ENCODE measurements at places on chromosomes 2 and 18.

GRCh38 chr2:236876642-236877041 lies 209.0 kb upstream of the COPS8 start:
- no peak for DNase-seq

- DNase-seq, result no peak
Observed at GRCh38 chr18:68962623-68963022, 164.7 kb downstream of the CCDC102B start.

GRCh38 chr18:74013955-74014354 lies 133.7 kb downstream of the FBXO15 start:
- no peak for DNase-seq

DNA sequence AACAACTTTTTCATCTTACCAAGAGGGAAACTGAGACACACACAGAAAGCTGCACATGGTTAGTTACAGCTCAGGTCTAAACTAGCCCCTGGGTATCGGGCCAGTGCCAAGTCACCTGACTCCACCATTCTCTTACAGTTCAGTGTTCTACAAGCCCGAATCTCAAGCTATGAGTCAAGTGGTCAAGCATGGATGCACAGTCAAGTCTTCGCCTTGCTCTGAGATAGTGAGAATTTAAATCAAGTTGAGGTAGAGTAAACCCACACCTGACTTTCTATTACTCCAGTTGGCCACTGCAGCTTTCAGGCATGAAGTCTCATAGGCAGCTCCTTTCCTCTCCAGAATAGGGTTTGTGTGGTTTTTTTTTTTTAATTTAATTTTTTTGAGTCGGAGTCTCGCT lies 34.5 kb upstream of the ARL5A start:
- no peak for DNase-seq

GRCh38 chr2:118225666-118226065 lies 137.4 kb downstream of the INSIG2 start:
- peak; percentile 68 for DNase-seq

DNA sequence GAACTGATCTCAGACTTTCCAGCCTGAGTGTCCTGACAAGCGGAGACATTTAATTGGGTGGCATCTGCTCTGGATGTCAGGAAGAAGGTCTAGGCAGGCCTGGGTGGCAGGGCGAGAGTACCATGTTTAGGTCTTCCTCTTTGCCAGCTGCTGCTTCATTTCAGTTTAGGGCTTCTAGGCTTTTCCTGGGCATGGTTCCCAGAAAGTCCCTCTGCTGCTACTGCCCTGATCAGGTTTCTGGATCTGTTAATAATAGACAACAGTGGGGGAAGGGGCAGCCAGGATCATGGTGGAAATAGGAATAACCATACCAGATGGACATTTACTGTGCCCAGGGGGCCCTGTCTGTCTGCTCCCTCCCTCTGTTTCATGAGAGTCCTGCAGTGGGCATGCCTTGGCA lies 2.3 kb upstream of the PLCD4 start:
- DNase-seq, result peak; percentile 99

- no peak for DNase-seq
Observed at GRCh38 chr18:50177294-50177992, 17.5 kb downstream of the MYO5B start.

- no peak for DNase-seq
Observed at GRCh38 chr2:11365096-11365879, 20.9 kb upstream of the ROCK2 start.

GRCh38 chr18:13558790-13559189 lies 167.6 kb downstream of the FAM210A start:
- no peak for DNase-seq

GRCh38 chr2:41414486-41415230 lies 633.2 kb upstream of the PKDCC start:
- DNase-seq, result peak; percentile 6

GRCh38 chr2:216149741-216150140 lies 40.6 kb downstream of the XRCC5 start:
- DNase-seq, result no peak

- DNase-seq, result no peak
Observed at GRCh38 chr2:156908825-156909224, 348.7 kb upstream of the GALNT5 start.

GRCh38 chr2:41878716-41879234 lies 169.0 kb upstream of the PKDCC start:
- no peak for DNase-seq

DNA sequence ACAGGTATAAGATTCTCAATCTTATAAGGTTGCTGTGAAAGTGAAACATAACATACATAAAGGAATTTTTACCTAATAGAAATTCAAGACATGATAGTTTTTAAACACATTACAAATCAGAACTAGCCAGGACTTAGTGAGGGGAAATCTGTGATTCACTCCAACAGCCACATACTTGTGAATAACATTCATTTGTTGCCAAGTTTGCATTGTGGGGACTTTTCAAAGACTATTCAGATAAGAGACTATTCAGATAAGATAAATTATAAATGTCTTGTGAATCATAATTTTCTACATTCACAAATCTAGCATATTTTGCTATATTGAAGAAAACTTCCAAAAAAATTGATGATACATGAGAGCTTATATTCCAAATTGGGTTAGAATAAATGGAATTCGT lies 345.3 kb upstream of the CDH20 start:
- DNase-seq, result no peak

DNA sequence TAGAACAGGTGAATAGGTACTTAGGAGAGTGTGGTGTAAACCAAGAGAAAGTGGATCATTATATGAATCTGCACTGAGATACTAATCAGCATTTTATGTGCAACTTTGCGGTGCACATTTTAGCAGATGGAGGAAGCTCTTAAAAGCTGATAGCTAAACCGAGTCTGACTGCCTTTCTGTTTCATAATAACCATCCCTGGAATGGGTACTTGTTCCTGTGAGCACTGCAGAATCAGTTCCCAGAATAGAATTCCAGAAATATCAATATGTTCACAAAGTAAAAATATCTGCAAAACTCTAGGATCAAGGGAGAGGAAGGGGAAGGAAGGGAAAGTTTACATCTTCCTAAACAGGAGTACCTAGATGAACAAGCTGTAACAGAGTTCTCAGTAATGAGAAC lies 432.2 kb upstream of the HNRNPA3 start:
- DNase-seq, result no peak

GRCh38 chr2:20139407-20140172 lies 85.3 kb downstream of the SDC1 start:
- no peak for DNase-seq

GRCh38 chr2:239673641-239674040 lies 272.8 kb upstream of the HDAC4 start:
- DNase-seq, result no peak

DNA sequence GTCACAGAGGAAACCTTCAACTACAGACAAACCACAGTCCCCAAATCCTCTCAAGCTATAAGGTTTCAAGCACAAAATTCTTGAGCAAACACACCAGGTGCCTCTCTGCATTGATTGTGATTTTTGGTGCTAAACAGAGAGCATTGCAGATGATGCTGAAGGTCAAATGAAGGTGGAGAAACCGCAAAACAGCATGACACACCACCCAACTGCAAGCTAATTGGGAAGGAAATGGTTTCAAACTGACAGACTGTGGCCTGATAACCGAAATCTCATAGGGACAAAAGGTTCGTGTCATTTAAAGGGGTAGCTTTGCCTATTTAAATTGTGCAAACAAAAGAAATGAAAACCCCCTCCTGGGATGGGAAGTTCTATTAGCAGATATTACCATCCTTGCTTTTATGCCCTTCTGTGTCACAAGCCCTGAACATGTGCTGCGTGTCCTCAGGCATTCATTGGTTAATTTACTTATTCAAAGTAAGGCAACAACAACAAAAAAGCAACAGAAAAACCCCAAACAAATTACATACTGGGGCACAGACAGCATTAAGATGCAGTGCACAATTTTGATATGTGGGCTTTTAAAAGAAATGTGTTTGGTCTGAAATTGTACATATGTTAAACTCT lies 154.9 kb downstream of the AQP4 start:
- DNase-seq, result no peak

- no peak for DNase-seq
Observed at GRCh38 chr18:6561420-6561861, 146.7 kb upstream of the L3MBTL4 start.

GRCh38 chr2:77479395-77479794 lies 42.8 kb downstream of the LRRTM4 start:
- no peak for DNase-seq

DNA sequence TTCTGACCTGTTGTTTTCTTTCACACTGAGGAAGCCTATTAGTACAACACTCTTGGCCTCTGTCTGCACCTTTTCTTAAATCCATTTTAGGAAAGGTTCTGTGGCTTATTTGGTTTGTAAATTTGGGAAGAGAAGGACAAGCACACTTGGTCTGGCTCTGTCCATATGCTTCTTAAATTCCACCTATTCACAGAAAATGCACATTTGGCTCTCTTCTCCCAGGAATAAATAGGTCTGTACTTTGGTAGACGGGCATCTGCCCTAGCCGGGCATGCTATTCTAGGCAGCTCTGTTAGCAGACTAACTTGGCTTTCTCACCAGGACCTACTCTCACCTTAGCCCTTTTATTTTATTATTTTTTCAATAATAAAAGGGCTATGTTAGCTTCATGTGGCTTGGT lies 1211.8 kb upstream of the SLC39A10 start:
- DNase-seq, result no peak

GRCh38 chr18:58402951-58403702 lies 225.8 kb downstream of the ALPK2 start:
- DNase-seq, result no peak

DNA sequence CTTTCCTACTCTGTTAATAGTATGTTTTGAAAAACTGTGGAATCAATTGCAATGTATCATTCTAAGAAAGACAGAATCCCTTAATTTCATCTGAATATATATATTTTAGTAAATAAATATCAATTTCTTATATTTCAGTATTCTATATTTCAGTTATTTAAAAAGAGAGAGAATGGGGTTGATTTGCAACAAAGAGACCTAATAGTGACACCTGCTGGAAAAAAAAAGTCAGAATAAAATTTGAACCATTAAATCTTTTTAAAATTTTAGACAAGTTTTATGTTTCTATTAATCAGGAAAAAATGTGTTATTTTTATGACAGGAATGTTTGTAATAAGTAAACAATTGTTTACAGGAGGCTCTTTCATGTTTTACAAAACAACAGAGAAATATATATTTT lies 20.7 kb upstream of the CCNT2 start:
- DNase-seq, result no peak

DNA sequence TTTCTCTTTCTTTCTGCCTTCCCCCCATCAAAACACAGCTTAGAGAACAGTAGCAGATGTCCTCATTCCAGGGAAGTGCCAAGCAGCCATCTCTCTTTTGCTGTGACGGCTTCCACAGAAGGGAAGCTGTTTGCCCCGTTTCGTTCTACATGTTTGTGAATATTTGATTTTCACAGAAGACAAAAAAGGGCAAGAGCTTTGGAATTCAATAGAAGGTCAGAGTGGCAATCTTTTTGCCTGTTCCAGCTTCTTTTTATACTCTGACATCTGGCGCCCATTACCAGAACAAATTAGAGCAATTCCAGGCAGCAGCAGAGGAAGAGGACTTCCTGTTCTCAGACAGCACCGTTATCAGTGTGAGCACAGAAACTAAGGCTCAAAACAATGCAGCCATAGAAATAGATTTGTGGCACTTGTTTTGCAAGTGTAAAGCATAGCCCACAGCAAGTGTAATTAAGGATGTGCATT lies 79.0 kb upstream of the CDH19 start:
- DNase-seq, result peak; percentile 62

- DNase-seq, result no peak
Observed at GRCh38 chr2:182818925-182819324, 47.5 kb downstream of the FRZB start.

GRCh38 chr2:151182899-151183809 lies 78.5 kb downstream of the RBM43 start:
- no peak for DNase-seq

- DNase-seq, result no peak
Observed at GRCh38 chr2:149005471-149006077, 32.9 kb upstream of the LYPD6B start.

DNA sequence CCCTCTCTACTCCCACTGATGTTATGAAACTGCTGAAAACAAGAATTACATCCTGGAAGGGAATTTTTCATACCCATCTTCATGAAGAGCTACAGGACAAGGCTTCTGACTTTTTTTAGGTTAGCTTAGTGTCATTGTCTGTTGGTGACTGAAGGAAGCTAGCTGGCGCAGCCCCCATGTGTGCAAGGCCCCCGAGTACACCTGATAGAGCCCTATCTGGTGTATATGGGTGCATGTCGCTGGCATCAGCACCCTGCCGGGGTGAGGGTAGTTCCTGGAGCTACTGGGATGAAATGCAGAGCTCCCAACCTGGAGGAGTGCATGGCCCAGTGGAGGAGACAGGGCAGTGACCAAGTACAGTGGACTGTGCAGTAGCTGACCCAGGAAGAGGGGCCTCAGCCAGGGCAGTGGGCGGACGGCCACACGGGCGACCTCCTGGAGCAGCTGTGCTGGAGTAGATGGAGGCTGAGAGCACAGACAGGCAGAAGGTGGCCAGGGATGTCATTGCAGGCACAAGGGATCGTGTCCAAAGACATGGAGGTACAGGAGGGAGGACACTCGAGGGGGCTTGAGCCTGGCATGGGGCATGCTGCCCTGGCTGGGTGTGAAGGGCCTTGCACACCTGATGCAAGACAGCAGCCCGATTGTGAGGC lies 12.1 kb downstream of the IMPA2 start:
- no peak for DNase-seq

DNA sequence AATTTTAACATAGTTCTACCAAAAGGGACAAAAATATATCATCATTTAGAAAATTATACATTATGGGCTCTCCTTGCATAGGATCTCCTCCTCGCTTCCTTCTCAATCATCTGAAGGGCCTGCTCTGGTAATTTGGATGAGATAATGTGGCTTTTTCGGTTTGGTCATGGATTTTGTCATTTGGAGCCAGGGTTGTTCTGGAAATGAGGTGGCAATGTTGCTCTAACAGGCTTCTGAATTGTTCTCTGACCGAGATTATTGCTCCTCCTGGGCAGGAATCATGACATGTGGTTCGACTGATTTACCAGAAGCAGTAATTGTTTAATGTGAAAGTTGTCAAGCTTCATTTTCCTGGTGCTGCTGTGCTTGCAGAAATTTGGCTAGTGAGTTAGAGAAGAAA lies 194.7 kb upstream of the ERBB4 start:
- DNase-seq, result no peak

- DNase-seq, result no peak
Observed at GRCh38 chr2:20917287-20917660, 94.4 kb upstream of the LDAH start.

DNA sequence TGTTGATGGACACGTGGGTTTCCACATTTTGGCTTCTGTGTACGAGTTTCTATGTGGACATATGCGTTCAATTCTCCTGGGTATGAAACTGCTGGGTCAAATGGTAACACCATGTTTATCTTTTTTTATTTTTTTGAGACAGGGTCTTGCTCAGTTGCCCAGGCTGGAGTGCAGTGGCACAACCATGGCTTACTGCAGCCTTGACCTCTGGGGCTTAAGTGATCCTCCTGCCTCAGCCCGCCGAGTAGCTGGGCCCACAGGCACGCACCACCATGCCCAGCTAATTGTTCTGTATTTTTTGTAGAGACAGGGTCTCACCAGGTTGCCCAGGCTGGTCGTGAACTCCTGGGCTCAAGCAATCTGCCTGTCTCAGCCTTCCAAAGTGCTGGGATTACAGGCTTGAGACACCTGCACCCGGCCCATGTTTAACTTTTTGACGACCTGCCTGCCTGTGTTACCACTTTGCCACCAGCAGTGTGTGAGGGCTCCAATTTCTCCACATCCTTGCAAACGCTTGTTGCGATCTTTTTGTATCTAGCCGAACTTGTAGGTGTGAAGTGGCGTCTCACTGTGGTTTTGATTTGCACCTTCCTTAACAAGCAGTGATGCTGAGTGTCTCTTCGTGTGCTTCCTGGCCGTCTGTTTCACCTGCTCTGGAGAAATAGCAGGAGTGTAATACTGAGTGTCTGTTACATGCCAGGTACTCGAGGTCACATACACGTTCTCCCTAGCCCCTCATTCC lies 6.9 kb downstream of the HSBP1L1 start:
- DNase-seq, result no peak

All from DMS 273 treated with DMSO at 0.1 percent for 48 hours (cell line).